Renal cortex interstitium (tissue), 15 donors: ENCODE measurements at places on chromosomes 16 and 17.

GRCh38 chr17:33385713-33386112 is 92.6 kb upstream of the ASIC2 start:
- no peak for DNase-seq

- no peak for DNase-seq
Observed at GRCh38 chr16:73845238-73846006, 451.2 kb upstream of the PSMD7 start.

GRCh38 chr16:10907757-10908045 is 30.7 kb downstream of the CIITA start:
- no peak for DNase-seq

DNA sequence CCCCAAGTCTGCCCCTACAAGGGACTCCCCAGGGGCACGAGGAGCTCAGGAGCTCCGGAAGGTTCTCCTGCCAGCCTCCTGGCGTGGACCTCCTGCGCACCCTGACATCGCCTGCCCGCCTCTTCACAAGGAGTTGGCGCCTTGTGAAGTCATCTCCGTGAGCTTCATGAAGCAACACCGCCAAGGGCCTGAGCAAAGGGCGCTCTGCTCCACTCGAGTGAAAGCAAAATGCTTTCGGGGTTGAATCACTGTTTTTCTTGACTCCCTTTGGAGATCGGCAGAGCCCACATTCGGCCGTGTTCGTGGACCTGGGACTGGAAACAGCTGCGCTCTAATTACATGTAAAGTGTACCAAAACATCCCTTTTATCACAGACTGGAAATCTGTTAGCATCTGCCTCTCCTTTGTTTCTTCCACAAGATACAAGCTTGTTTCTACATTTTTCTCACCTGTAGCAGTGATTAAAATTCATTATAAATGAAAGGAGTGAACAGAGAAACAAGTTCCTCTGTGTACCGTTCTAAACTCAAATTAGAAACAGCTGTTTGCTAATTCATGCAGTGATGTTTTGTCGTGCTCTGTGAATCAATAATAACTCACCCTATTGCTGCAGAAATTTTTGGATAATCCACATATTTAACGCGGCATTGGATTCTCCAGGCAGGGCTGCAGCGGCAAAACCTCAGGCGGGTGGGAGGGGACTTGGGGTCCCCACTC is 203.3 kb downstream of the ZNF423 start:
- DNase-seq = no peak

- DNase-seq = no peak
Observed at GRCh38 chr17:48597778-48598631, 4.4 kb upstream of the HOXB5 start.

DNA sequence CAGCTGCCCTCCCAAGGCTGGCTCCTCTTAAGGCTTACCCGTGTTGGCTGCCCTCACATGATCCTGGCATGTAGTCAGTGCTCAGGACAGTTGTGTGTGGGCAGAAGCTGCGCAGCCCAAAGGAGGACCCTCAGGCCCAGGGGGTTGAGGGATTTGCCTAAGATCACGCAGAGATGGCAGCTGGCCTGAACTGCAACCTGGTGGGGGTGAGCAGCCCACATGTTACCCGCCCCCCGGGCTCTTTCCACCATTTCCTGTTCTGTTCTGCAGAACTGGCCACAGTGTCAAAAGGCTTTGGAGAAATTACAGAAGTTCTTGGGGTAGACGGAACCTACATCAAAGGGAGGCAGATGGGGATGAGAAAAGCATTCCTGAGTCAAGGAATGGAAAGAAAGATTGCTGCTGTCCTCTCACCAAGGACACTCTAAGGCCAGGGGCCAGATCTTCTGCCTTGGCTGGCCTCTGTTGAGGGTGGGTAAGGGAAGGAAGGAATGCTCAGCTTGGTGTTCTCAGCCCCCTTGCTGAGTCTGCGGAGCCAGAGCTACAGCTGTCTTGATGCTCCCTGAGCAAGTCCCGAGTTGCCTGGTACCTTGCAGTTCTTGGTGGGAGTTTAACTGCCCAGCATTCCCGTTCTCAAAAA is 53.0 kb downstream of the EPN2 start:
- no peak for DNase-seq

GRCh38 chr17:72259922-72260321 is 139.1 kb downstream of the SOX9 start:
- no peak for DNase-seq

- DNase-seq = no peak
Observed at GRCh38 chr17:55743103-55743679, 7.7 kb upstream of the PCTP start.

DNA sequence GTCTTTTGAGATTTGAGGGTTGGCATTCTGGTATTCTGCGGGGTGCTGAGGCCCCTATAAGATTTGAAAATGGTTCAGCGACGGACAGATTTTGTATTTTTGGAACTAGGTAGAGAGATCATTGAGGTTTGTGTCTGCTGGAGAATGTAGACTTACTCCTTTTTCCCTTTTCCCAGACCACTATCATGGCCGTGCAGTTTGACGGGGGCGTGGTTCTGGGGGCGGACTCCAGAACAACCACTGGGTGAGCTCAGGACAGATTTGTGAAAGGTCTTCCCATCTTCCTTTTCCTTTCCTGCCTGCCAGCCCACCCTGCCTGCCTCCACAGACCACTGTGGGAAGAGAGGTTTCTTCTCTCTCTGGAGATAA is 572 bp downstream of the PSMB6 start:
- no peak for DNase-seq

GRCh38 chr17:64544742-64545141 is 38.0 kb downstream of the CEP95 start:
- DNase-seq = no peak
